ENCODE measurements at places on chromosomes 1 and 21.

GRCh38 chr1:207444514-207445217 lies 9.5 kb upstream of the CR2 start:
- no peak for DNase-seq

- DNase-seq: no peak
Measured at GRCh38 chr1:47536646-47537118, 98.8 kb downstream of the FOXD2 start.

- DNase-seq: no peak
Measured at GRCh38 chr1:107750364-107750959, 214.5 kb downstream of the VAV3 start.

GRCh38 chr1:1920057-1920607 lies 1.1 kb upstream of the TMEM52 start:
- DNase-seq: no peak

DNA sequence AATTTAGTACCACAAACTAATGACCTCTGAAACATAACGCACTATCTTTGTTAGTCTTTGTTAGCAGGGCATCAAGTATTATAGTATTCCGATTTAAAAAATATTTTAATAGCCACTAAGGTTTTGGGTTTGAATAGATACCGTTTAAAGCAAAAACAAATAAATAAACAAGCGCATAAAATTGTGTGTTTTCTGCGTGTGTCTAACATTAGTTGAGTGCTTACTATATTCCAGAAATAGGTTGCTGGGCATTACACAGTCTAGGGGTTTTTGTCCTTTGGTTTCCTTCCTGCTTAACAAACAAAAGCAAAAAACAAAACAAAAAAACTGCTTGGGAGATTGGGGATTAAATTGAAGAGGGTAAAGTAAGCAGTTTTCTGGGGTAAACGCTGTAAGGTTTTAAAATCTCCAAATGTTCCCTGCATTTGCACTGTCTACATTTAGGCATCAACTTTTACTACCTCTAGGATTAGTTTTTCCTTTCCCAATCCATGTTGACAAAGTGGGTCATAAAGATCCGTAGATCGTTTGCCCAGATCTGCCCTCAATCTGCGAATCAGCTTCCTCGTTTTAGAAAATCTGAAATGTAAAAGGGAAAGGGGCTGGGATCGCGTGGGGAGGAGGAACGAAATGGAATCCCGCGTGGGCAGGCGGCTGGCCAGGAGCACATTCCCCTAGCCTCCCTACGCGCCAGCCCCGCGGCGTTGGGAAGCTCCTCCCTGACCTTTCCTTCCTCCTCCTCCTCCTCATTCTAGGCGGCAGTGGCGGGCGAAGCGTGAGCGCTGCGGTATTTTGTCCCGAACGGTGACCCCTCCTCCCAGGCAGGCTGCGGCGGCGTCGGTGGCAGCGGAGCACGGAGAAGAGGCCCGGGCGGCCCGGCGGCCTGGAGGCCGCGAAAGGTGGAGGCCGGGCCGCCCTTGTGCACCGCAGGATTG lies at the start of gene KCTD3:
KCTD3 (plus strand) TSS at position 749 of the 935 bp plus-strand sequence. CDS start 382 bp downstream, outside the sequence.
- DNase-seq: no peak

- no peak for DNase-seq
Measured at GRCh38 chr1:168348146-168348709, 67.6 kb downstream of the TBX19 start.

- DNase-seq: no peak
Measured at GRCh38 chr1:218284377-218284916, 646 bp upstream of the RRP15 start.

- no peak for DNase-seq
Measured at GRCh38 chr1:84271441-84272151, 29.9 kb upstream of the SAMD13 start.

DNA sequence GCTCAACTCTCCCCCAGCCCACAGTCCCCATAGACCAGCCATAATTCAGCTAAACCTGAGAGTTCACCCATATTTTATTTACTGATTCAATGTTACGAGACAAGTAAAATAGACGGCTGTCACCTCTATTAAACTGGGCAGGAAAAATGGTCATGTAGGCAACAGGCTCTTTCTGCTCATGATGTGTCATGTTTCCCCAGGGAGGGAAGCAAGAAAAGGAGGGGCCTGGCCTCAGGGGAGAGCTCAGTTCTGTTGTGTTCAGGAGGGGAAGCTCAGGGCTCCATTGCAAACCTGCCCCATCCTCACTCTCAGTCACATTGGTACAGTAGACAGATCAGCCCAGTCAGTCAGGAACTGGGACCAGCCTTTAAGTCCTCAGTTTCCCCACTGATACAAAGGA lies 12.8 kb downstream of the GRIK3 start:
- DNase-seq: no peak

DNA sequence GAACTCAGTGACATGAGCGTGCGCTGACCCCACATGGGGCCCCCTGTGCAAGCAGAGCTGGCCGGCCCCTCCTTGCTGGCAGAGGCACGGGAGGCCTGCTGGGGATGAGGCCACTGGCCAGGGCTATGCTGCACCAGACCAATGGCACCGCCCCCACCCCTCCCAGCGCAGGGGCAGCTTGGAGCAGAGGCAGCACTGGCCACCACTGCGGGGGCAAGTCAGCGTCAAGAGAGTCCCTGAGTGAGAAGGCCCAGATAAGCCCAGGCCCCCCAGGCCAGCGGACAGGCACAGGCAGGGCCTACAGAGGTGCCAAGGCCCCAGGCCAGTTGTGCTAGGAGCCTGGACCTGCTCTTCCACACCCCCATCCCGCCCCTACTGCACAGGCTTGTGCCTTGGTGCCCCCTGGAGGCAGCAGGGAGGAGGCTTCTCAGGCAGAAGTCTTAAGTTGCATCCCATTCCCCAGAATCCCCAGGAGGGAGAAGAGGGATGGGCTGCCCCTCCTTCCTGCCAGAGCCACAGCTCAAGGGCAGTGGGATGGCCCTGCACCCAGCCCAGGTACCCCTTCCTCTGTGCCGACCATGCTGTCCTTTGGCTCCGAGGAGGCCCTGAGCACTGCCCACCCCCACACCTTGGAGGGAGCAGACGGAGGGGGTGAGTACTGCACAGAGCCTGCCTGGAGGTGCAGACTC lies 35.8 kb downstream of the EPHX1 start:
- DNase-seq: no peak

DNA sequence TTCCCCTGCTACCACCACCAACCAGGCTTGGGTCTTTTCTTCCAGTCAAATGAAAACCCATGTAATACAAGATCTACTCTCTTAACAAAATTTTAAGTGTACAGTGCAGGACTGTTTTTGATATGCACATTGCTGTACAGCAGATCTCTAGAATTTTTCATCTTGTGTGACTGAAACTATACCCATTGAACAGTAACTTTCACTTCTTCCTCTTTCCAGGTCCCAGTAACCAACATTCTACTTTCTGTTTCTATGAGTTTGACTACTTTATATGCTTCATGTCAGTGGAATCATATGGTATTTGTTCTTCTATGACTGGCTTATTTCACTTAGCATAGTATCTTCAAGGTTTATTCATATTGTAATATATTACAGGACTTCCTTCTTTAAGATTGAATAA lies 45.3 kb upstream of the PLPPR4 start:
- DNase-seq: no peak

GRCh38 chr1:15323989-15324868 lies 77.2 kb downstream of the FHAD1 start:
- no peak for DNase-seq

- no peak for DNase-seq
Measured at GRCh38 chr1:89739844-89740216, 81.0 kb upstream of the LRRC8D start.

GRCh38 chr1:64765826-64766225 lies 21.0 kb downstream of the RAVER2 start:
- no peak for DNase-seq

DNA sequence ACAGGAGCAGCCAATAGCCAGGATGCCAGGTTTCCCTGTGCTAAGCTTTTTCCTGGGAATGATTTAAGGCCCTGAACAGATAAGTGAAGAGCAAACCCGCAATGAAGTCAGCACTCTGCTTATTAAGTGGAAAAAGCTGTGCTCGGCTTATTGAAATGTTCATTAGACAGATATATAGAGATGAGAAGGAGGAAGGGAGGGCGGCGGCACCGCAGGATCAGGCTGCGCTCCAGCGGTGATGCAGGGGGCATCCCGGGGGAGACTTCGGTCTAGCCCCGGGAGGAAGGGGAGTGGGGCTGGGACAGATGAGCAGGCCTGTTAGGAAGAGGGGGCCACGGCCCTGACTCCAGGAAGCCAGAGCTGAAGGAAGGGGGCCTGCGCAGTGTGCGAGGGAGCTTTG lies 115.0 kb downstream of the TMEM53 start:
- DNase-seq: no peak

DNA sequence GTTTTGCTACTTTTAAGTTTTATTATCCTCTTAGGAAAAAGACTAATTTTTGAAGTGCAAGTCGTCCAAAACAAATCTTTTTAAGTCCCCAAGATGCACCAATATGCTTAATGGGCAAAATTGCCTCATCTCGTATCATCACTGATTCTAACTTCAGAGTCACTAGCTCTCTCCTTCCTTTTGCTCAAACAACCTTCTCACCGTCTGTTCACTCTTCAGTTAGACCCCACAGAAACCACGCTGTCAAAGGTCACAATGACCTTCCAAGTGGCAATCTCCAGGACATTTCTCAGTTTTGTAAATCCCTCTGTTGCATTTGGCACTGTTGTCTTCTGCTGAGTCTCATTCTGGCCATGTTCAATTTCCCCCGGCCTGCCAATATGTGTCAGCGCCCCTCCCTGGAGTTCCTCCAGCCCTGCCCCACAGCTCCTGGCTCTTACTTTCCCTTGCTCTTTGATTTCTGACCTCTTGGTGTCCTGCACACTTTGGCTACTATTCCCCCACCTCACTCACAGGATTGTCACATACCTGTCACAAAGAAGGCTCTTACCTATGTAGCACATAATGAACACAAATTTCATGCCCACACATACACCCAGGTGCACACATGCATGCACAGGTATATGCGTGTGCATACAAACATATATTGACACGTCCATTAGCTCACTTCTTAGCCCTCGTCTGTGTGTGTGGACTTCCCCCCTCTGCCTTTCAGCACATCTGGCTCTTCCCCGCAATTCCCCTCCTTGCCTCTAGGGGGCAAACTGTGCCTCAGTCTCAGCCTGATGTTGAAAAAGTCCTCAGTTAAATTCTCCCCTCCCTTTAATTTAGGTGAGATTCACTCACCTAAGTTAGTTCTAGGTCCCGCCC lies 354.0 kb upstream of the DUSP10 start:
- peak; percentile 20 for DNase-seq

DNA sequence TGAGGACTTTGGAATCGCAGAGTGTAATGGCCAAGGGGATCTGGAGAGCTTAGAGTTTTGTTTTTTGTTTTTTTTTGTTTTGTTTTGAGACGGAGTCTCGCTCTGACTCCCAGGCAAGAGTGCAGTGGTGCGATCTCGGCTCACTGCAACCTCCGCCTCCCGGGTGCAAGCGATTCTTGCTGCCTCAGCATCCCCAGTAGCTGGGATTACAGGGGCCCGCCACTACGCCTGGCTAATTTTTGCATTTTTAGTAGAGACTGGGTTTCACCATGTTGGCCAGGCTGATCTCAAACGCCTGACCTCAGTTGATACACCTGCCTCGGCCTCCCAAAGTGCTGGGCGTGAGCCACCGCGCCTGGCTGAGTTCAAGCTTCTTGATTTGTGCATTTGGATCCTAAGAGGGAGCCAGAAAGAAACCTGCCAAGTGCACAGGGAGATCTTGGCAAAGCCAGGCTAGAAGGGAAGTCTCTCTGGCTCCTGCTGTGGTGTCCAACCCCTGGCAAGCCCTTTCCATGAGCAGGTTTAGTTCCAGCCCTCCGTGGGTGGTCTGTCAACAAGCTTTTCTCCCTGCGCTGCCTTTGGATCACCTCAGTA lies 852 bp downstream of the FAAH start:
- DNase-seq: no peak

GRCh38 chr1:112904831-112905261 lies 51.1 kb downstream of the SLC16A1 start:
- no peak for DNase-seq

DNA sequence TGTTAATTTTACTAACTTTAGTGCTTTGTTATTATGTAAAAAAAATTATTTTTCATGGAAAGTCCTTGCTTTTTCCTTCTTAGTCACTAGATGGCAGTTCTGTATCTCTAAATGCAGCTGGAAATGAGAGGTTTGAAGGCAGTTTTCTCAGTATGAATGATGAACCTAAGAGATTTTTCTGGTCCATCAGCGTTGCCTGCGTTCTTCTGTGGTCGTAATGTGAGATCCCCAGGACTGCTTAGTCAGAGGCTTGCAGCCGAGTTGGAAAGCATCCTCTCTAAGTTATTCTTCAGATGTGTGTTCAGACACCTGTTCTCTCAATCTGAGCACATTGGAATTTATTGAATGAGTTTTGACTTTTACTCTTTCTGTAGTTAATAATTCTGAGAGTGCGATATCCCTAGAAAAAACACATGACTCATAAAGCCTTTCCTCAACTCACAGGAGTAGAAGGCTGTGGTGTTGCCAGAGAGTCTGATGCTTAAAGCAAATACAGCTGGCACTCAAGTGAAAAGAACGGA lies 99.3 kb downstream of the FMN2 start:
- no peak for DNase-seq

DNA sequence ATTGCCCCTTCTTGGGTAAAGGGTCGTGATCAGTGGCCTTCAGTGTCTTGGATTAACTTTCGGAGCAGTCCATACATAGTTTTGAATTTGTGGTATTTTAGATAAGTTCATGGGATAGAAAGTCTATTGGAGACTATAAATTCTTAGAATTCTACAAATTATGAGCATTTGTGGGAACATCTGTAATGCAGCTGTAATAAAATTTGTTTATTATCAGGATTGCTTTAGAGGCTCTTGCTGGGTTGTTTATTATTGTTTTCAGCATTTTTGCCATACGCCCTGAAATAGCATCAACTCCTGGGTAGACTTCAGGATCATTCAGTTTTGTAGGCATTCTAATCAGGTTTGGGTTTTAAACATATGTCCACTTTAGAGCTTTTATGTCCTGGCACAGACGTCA lies 16.1 kb downstream of the LAMC1 start:
- DNase-seq: no peak

GRCh38 chr1:238606896-238607295 lies 716.2 kb upstream of the ZP4 start:
- DNase-seq: no peak

- no peak for DNase-seq
Measured at GRCh38 chr1:110631836-110632620, 25.9 kb upstream of the KCNA2 start.

DNA sequence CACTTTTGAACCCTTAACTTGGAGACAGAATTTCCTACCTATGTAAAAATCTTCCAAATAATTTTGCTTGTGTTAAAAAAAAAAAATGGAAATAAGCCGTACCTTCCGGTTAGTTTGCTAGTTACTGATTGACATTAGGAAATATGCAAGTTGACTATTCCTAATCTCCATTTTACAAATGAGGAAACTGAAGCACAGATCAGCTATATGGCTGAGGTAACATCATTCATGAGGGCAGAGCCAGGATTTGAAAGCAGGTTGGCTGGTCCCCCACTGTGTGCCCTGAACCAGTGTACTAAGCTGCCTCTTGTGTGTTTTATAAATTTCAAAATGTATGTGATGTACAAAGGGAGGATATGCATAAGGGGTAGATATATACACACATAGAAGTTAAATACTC lies 29.6 kb downstream of the BACE2 start:
- DNase-seq: no peak

DNA sequence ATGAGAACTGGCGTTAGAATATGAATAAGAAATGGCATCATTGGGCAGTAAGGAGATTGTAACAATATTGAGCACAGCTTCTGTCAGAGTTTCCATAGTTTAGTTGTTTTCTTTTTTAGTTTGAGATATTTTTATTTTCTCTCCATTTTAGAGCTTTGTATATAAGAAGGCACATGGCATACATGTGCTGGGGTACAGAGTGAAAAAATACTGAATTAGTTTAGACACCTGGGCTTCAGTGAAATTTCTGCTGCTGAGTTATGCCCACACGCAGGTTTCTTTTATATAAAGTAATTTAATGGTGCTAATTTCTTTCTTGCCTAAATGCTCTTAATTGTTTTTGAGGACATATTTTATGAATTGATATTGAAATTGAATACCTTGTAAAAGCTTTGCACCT lies 53.6 kb upstream of the RWDD3 start:
- DNase-seq: no peak

All from effector memory CD4-positive, alpha-beta T cell (primary cell).